ENCODE measurements at places on chromosomes 7 and 10. TPM values are rescaled to one million over a fixed set of nuclear protein-coding genes. Genes with fewer than 3 reads are reported as not detected.

- no peaks in the 10 kb centered on the region for H3K36me3 ChIP-seq
- no peak for DNase-seq
- no peak overlapping the region for H3K4me3 ChIP-seq
- no peak overlapping the region for H3K27ac ChIP-seq
Measured at GRCh38 chr7:20249920-20250319, 32.7 kb upstream of the MACC1 start.

DNA sequence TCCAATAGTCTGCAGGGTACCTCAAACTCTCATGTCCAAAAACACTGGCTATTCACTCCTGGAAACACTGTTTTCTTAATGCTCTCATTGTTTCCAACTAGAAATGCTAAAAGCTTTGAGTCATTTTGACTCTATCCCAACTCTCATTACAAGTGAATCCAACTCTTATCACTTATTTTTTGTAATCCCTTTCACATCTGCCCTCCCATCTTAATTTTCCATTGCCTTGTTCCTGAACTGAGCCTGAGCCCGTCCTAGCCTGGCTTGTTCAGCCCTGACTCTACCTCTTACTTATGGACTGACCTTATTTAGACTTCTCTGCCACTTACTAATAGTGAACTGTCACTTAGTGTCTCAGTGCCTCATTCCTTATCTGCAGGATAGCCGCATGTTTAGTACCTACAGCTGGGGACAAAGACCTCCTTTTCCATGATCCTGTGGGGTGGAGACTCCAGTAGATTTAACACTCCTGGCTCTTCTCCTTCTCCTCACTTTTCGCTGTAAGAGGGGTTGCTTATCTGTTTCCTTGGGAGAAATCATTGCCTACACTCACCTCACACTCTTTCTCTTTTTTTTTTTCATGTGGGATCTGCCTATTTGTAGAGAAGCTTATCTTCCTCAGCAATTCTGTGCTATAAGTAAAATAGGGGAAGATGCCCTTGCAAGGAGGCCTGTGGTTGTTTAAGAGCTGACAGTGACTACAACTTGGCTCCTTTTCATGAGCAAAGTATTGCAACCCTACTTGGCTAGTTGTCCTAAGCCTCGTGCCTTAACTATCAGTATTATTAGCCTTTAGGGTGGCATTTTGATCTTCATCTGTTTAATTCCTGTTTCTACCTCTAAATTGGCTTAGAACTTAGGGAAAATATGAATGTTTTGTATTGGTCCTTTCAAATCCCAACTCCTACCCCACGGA lies 56.4 kb downstream of the SLC16A12 start:
- peaks cover 5% of the 10 kb centered on the region for H3K27me3 ChIP-seq
- H3K36me3 ChIP-seq, result no peaks in the 10 kb centered on the region
- H3K4me3 ChIP-seq, result no peak overlapping the region
- DNase-seq, result no peak
- no peak overlapping the region for H3K27ac ChIP-seq
- no peaks in the 10 kb centered on the region for H3K4me1 ChIP-seq

FZD8 gene
- 0.55 TPM for total RNA-seq

DNA sequence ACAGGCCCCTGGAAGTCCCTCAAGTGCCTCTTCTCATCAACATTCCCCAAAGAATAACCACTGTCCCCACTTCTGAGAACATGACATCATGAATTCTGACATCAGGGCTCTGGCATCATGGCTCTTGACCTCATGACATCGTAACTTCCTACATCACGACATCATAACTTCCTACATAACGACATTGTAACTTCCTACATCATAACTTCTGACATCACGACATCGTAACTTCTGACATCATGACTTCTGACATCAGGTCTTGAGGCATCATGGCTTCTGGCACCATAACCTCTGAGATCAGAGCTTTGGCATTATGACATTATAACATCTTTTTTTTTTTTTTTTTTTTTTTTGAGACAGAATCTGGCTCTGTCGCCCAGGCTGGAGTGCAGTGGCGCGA lies 66.7 kb upstream of the FAM20C start:
- H3K4me1 ChIP-seq, result no peaks in the 10 kb centered on the region
- H3K4me3 ChIP-seq, result no peak overlapping the region
- DNase-seq, result no peak
- H3K27ac ChIP-seq, result no peak overlapping the region

- no peaks in the 10 kb centered on the region for H3K4me1 ChIP-seq
- H3K27ac ChIP-seq, result no peak overlapping the region
- DNase-seq, result no peak
Measured at GRCh38 chr10:97812696-97813095, 36.9 kb upstream of the GOLGA7B start.

DNA sequence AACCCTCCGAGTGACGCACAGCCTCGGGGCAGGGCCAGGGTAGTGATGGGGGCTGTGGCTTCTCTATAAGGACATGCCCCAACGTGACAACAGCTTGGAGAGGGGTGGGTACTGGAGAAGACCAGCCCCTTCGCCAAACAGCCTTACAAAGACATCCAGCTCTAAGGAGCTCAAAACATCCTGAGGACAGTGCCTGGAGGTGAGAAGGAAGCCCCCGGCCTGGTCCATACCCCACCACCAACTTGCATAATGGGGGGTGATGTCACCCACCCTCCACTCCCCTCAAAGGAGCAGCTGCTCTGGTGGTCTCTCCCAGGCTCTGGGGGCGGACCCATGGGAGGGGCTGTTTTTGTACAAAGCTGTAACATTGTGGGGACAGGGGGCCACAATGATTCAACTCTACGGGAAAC lies 15.1 kb downstream of the PRSS2 start:
- peak; percentile 56 for DNase-seq
- peaks cover 9% of the 10 kb centered on the region for H3K4me1 ChIP-seq
- H3K4me3 ChIP-seq, result peak overlapping the region; percentile 49
- peaks cover 21% of the 10 kb centered on the region for H3K36me3 ChIP-seq

DNA sequence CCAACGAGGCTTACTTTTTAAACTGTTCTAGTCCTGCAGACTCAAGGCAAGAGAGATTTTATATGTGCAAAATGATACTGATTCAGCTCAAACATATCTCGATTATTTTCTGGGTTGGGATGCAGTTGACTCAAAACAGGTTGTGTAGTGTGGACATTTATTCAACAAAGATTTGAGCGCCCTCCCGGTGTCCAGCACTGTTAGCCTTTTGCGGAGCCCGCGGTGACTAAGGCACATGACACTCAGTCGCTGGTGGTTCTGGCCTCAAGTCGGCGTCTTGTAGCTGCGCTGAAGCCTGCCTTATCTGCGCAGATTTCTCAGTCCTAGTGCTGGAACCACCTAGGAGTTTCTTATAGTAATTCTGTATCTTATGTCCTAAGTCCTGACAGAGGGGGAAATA lies 938 bp upstream of the CADPS2 start:
- H3K4me3 ChIP-seq, result no peak overlapping the region
- peaks cover 4% of the 10 kb centered on the region for H3K27me3 ChIP-seq
- no peaks in the 10 kb centered on the region for H3K4me1 ChIP-seq
- no peak overlapping the region for H3K27ac ChIP-seq

- no peak overlapping the region for H3K27ac ChIP-seq
- no peak for DNase-seq
- no peaks in the 10 kb centered on the region for H3K36me3 ChIP-seq
- no peaks in the 10 kb centered on the region for H3K27me3 ChIP-seq
- H3K4me1 ChIP-seq, result no peaks in the 10 kb centered on the region
Measured at GRCh38 chr10:99938563-99938962, 71.2 kb downstream of the DNMBP start.

DNA sequence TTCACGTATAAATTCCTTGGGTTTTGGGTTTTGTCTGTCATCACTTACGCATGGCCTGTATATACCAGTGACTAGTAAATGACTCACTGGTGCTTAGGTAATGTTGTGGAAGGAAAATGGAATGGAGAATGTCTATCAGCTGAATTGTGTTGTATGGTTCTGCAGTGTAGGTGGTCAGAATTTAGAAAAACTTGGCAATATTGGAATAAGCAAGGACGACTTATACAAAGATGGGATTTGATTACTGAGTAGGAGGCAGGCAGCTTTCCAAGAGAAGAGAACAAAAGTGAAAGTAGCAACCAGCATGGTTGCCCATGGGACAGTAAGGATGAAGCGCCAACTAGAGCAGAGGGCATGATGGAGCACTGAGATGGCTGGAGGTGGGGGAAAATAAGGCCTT lies 168.6 kb upstream of the CSTF2T start:
- H3K36me3 ChIP-seq, result no peaks in the 10 kb centered on the region
- H3K27ac ChIP-seq, result no peak overlapping the region
- H3K4me1 ChIP-seq, result no peaks in the 10 kb centered on the region
- H3K27me3 ChIP-seq, result no peaks in the 10 kb centered on the region
- DNase-seq, result no peak
- no peak overlapping the region for H3K4me3 ChIP-seq

VWDE gene
- 0.71 TPM for total RNA-seq

DNA sequence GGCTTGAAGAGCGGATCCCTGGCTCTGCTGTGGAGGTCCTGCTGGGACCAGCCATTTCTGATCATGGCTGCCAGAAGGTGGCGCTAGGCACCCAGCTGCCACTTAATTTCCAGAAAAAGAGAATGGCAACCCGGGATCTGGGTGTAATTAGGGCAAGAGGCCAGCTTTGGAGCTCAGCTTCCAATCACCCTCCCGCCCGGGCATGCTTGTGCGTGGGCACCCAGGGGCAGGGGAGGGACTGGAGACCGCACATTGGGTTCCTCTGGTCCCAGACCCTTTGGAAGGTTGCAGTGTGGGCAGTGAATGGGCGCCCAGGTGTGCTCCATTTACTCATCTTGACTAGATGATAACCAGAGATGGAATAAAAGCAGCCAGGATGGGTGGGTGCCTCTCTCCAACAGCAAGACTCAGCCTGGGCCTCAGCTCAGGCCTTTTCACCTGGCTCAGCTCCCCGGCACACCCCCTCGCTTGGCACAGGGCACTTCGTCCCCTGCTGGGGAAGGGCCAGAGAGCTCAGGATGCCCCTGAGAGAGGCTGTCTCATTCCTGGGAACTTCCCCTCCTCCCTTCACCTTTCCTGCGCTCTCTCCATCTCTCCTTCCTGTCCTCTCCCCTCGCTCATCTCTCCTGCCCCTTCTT lies 14.7 kb downstream of the FAM241B start:
- H3K4me1 ChIP-seq, result no peaks in the 10 kb centered on the region
- no peaks in the 10 kb centered on the region for H3K36me3 ChIP-seq
- DNase-seq, result no peak
- H3K4me3 ChIP-seq, result no peak overlapping the region
- no peaks in the 10 kb centered on the region for H3K27me3 ChIP-seq
- H3K27ac ChIP-seq, result no peak overlapping the region

DNA sequence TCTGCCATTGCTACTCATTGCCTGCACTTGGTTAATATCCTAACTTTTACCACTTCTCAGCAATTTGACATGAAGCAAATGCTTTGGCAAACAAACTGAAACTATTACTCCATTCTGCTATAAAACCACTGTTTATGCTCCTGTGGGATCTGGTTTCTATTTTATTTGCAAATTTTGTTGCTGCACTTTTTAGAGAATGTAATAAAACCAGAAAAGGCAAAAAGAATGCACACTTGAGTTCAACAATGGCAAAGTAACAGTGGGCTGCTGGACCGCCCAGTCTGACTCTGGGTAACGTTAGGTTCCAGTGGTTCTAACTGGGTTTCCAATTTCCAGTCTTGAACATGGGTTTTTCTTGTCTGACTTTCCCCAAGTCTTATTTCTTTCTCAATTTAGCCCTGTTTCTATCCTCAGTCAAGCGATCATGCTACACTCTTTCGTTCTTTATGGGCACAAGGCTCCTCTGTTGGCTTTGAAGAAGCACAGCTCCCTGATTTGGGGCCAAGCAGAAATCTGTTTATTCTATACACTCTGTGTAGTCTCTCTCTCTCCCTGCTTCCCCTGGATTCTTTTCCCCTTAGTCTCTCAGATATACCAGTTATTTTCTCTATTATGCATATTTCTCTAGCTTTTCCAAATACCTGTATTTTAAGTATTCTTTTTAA lies 129.2 kb upstream of the FAM3C start:
- no peaks in the 10 kb centered on the region for H3K27me3 ChIP-seq
- no peaks in the 10 kb centered on the region for H3K4me1 ChIP-seq
- H3K36me3 ChIP-seq, result no peaks in the 10 kb centered on the region
- H3K4me3 ChIP-seq, result no peak overlapping the region
- H3K27ac ChIP-seq, result no peak overlapping the region

NPSR1 gene
- not detected for total RNA-seq

CTNNA3 gene
- total RNA-seq, result not detected

GRCh38 chr10:86373828-86374227 lies 7.2 kb upstream of the GRID1 start:
- H3K4me3 ChIP-seq, result no peak overlapping the region
- H3K36me3 ChIP-seq, result no peaks in the 10 kb centered on the region
- no peak overlapping the region for H3K27ac ChIP-seq
- no peak for DNase-seq

GRCh38 chr7:1942243-1942940 lies 272.3 kb downstream of the ELFN1 start:
- no peak for DNase-seq
- no peaks in the 10 kb centered on the region for H3K36me3 ChIP-seq
- H3K4me3 ChIP-seq, result no peak overlapping the region
- H3K4me1 ChIP-seq, result peaks cover 56% of the 10 kb centered on the region

FKBP6 gene
- not detected for total RNA-seq

GRCh38 chr7:135771961-135772638 lies 23.5 kb upstream of the FAM180A start:
- no peaks in the 10 kb centered on the region for H3K36me3 ChIP-seq
- no peaks in the 10 kb centered on the region for H3K27me3 ChIP-seq
- H3K4me3 ChIP-seq, result no peak overlapping the region
- no peak overlapping the region for H3K27ac ChIP-seq
- H3K4me1 ChIP-seq, result no peaks in the 10 kb centered on the region

GRCh38 chr7:115135769-115136410 lies 214.0 kb downstream of the MDFIC start:
- H3K27me3 ChIP-seq, result no peaks in the 10 kb centered on the region
- peaks cover 13% of the 10 kb centered on the region for H3K4me1 ChIP-seq
- H3K4me3 ChIP-seq, result no peak overlapping the region
- H3K36me3 ChIP-seq, result no peaks in the 10 kb centered on the region

- DNase-seq, result no peak
- no peak overlapping the region for H3K27ac ChIP-seq
- no peaks in the 10 kb centered on the region for H3K4me1 ChIP-seq
- no peaks in the 10 kb centered on the region for H3K27me3 ChIP-seq
- H3K36me3 ChIP-seq, result no peaks in the 10 kb centered on the region
Measured at GRCh38 chr10:94757916-94758315, 4.6 kb upstream of the CYP2C19 start.

- no peaks in the 10 kb centered on the region for H3K4me1 ChIP-seq
- no peaks in the 10 kb centered on the region for H3K36me3 ChIP-seq
- H3K27me3 ChIP-seq, result no peaks in the 10 kb centered on the region
- no peak overlapping the region for H3K27ac ChIP-seq
Measured at GRCh38 chr10:34580643-34581042, 234.5 kb downstream of the PARD3 start.

All from CD8-positive, alpha-beta memory T cell (primary cell).